Suppressor macrophage (primary cell): ENCODE measurements at places on chromosomes 7 and 10.
A peak's percentile ranks its signal among the peaks of the same experiment; 100 is the strongest.

- DNase-seq, result no peak
These were observed 727 bp downstream of the ING3 start for GRCh38 chr7:120951309-120951699.

- DNase-seq, result peak; percentile 10
These were observed 14.0 kb downstream of the SLC29A4 start for GRCh38 chr7:5296611-5297226.

DNA sequence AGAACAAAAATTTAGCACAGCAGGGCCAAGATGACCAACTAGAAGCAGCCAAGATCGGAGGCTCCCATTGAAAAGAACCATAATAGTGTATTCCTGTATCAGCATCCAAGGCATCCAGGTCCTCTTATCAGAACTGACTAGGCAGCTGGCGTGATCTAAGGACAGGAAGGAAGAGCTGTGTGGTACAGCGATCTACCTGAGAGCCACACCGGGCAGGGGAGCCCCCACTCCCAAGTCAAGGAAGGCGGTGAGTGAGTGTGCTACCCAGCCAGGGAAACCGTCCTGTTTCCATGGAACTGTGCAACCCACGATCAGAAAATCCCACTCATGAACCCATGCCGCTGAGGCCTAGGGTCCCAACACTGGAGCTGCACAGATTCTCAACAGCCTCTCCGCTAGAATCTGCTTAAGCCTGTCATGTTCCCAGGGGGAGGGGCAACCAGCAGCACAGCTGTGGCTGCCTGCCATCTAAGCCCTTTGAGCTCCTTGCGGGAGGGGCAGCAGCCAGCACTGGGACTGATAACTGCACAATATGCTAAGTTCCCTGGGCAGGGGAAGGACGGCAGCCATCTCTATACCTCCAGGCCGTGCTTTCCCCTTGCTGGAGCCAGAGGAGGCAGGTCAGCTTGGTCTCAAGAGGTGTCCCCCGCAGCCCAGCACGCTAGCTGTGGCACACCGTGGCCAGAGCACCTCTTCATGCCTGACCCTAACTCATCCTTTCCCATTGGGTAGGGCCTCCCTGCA, 213.0 kb upstream of the SMIM30 start:
- DNase-seq, result no peak

DNA sequence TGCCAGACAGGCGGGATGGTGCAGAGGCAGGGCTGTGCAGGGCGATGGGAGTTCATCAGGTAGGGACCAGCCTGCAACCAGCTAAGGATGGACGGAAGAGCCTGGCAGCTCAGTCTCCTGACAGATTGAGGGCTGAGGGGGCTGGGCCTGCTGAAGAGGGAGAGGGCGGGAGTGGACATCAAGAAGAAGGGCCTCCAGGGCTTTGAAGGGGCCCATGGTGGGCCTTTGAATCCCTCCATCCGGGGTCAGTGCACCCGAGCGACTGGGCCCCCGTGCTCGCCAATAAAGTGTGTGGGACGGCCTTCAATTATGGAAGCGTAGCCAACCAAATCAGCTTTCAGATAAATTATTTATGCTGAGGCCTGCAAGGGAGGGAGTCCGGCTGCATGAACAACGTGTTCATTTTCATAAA, 431.2 kb downstream of the RPS24 start:
- DNase-seq, result no peak

GRCh38 chr10:105540381-105540780, 899.3 kb downstream of the SORCS3 start:
- no peak for DNase-seq
